GM10248 (cell line): ENCODE measurements at places on chromosomes 16 and 17.

DNA sequence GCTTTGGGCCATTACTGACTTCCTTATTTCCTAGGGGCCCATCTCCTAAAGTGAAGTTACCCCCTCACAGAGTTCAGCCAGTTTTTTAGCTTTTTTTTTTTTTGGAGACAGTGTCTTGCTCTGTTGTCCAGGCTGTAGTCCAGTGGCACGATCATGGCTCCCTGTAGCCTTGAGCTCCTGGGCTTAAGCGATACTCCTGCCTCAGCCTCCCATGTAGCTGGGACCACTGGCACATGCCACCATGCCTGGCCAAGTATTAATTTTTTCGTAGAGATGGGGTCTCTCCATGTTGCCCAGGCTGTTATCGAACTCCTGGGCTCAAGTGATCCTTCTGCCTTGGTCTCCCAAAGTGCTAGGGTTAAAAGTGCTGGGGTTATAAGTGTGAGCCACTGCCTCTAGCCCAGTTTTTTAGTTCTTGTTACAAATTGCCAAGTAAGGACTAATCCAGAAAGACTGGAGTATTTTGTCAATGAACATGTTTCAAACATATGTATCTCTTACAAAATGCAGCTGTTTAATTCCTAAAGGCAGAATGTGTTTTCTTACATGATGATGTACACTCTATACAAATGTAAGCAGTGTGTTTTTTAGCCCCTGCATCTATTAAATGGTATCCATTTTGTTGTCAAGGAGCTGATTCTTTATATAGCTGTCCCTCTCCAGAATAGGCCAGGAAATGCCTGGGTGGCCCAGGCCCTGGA is 49.1 kb upstream of the IL34 start:
- DNase-seq, result no peak

- no peak for DNase-seq
Observed at GRCh38 chr16:14106457-14106856, 35.3 kb downstream of the MRTFB start.

DNA sequence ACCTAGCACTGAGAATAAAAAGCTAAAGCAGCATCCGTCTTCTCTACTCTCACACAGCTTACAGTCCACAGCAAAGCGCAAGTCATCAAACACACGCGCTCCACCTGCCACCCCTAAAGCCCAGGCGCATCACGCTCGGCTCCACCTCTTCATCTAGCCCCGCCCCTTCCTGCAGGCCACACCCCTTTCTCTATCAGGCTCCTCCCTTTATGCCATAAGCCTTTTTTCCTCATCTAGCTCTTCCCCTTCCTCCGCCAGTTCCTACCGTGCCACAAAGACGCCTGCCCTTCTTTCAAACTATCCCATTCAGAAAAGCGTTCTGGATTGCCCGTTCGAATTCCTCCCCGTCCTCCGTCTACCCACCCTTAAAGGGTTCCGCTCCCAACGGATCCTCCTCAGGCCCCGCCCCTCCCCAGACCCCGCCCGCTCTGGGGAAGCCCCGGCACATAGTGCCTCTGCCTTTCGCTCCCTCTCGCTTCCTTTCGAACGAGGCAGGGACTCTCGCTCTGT is 417 bp downstream of the C16orf46 start:
- DNase-seq, result peak; percentile 88

DNA sequence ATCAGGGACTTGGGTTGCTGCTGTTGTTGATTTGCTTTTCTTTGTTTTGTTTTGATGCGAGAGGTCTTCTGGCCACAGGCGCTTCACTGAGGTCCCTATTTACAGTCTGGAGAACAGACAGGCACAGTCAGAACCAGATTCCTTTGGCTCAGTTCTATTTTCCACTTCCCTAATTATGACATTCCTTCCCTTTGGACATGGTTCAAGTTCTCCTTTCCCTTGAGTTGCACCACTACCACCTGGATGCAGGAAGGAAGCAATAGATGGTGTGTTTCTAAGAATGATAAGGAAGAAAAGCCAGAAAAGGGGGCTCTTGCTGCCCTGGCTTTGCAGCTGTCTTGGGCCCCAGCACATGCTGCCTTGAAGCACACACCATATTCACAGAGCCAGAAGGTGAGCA is 160.6 kb downstream of the MAF start:
- no peak for DNase-seq

DNA sequence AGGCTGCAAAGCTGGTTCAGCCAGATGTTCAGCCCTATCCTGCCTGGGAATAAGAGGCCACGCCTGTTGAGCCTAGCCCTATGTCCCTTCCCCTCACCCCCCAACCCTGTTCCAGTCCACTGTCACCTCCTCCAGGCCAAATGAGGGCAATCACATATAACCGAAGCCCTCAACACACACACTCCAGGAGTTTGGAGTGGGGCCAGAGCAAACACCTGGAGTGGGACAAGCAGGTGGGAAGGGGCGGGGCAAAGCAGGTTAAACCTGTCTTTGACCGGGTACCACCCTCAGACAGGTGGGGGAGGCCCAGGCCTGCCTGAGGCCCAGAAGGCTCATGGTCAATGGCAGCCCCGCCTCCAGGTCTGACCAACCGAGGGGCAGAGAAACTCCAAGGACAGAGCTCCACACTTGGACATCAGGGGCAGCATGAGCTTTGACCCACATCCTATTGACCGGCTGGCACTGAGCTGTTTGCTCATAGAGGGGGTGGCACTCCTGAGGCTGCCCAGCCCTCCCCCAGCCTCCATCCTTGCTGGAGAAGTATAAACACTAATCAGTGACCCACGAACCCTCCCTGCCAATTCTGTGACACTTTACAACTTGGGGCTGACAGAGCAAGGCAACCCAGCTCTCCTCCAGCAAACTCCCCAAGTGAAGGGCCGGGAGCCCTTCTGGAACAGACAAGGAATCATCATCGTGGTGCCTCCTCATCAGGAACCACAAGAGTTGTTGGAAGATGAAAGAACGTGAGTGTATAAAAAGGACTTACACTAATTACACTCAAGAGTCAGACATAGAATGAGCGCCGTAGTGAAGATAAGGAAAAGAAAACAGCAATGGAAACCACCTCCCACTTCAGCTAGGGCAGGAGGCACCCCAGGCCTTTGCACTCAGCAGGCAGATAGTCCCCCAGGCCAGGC is 1.5 kb downstream of the ESRP2 start:
- no peak for DNase-seq

GRCh38 chr16:87418644-87419043 is 26.5 kb downstream of the MAP1LC3B start:
- no peak for DNase-seq

- no peak for DNase-seq
Observed at GRCh38 chr16:28496844-28497243, 2.4 kb downstream of the APOBR start.

DNA sequence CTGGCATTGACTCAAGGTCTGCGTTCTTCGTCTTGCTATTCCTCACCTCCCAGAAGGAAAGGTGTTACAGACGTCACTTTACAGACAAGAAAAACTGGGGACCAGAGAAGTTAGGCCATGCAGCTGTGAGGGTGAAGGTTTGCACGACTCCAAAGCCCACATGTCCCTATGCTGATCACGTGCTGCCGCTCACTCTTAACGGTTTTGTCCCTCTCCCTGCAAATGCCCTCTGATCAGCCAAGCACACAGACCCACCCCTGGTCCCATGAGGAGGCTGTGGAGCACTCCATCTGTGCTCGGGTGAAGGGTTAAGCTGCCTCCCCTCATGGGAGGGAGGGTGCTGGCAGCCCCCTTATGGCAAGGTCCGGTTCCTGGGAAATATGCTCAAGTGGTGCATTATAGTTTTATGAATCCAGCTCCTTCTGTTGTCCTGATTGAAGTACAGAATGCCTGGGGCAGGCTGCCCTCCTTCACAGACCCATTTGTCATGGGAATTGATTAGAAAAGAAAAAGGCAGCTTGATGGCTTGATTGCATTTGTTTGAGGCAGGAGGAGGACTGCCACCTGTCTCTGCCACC is 18.8 kb downstream of the CCDC182 start:
- DNase-seq, result no peak
